Epithelial cell of proximal tubule (primary cell): ENCODE measurements at places on chromosomes 16 and 17.

GRCh38 chr17:46878055-46878454 is 26.7 kb downstream of the WNT9B start:
- DNase-seq: no peak

DNA sequence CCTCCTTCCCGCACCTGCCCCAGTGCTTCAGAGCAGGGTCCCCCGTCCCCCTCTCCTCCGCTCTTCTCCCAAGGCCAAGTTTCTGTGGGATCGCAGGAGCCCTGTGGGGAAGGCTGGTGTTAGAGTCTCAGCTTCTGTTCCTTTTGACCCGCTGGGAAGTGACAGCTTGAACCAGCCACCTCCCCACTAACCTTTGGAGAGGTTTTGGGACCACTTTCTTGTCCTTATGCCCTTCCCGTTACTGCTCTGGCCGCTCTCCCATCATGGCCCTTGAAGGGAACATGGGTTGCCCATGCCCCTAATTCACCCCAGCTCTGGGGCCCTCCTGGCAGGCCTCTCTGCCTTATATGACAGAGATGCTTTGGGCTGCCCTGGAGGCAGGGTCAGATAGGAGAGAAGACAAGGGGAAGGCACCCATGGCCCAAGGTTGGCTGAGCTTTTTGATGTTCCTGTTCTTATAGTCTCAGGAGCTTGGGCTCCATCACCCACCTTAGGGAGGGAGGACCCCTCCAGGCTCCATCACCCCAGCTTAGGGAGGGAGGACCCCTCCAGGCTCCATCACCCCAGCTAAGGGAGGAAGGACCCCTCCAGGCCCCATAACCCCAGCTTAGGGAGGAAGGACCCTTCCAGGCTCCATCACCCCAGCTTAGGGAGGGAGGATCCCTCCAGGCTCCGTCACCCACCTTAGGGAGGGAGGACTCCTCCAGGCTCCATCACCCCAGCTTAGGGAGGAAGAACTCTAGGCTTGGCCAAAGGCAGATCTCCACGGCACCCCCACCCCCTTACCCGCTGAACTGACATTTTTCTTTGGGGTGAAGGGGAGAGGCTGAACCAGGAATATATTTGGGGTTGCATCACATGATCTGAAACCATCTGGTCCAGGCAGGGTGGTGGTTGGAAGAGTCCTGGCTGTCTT is 45.0 kb downstream of the NT5M start:
- DNase-seq: no peak

- peak; percentile 63 for DNase-seq
These were observed 12.9 kb downstream of the TRIM37 start for GRCh38 chr17:59093702-59094231.

- DNase-seq: no peak
These were observed 26.8 kb upstream of the MTMR4 start for GRCh38 chr17:58541249-58541648.

DNA sequence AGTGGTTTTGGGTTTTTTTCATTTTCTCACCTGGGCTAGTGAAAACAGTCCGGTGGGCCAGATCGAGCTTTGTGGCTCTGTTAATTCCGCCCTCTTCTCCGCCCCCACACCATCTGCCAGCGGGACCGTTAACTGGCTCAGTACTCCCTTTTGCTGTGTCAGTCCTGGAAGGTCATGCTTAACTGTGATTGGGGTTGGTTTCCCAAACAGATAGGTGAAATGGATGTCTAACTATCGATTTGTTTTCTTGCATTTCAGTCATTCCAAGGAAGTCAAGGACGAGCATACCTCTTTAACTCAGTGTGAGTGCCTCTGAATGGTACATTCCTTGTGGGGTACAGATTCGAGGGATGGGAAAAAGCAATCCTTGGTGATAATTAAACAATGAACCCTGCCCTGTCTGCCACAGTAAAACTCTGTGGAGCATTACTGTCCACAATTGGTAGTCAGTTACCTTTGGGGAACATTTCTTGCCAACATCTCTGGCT is 56.7 kb downstream of the YPEL2 start:
- no peak for DNase-seq

DNA sequence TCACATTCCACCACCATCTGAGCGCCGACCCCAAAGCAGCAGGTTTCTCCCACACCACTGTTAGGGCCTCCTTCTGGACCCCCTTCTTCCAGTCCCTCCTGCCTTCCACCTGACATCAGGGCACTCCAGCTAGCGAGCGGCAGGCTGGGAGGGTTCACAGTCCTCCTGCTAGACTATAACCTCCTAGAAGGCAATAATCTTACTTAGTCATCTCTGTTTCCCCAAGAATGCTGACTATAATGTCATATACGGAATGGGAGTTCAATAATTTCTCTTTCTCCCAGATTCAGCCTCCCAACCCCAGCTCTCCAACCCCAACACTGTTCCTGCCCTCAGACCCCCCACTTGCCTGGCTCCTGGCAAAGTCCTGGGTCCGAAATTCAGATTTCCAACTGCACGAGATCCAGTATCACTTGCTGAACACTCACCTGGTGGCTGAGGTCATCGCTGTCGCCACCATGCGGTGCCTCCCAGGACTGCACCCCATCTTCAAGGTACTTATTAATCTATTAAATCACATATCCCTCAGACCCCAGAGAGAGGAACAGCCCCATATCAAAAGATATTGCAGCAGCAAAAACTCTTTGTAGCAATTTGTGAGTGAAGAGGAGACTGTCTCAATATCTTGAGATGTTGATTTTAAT is 5.6 kb downstream of the ALOX12 start:
- DNase-seq: no peak

DNA sequence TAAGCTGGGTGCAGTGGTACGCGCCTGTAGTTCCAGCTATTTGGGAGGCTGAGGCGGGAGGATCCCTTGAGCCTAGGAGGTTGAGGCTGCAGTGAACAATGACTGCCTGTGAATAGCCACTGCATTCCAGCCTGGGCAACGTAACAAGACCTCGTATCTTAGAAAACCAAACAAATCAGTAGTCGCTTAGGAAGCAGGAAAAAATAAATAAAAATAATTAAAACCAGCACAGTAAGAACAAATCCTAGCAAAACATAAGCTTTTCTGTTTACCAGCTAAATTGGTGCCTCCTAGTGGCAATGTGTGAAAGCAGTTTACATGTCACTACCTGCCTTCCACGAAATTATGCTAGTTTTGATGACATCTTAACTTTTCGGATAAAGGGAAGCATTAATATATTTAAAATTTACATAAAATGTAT is 1.3 kb downstream of the ARMC5 start:
- no peak for DNase-seq

GRCh38 chr16:19366391-19366790 is 51.3 kb upstream of the TMC5 start:
- DNase-seq: no peak

- no peak for DNase-seq
These were observed 35.0 kb downstream of the ITGB3 start for GRCh38 chr17:47288531-47289116.

- no peak for DNase-seq
These were observed 342.0 kb downstream of the XYLT1 start for GRCh38 chr16:17128791-17129190.

GRCh38 chr17:915538-916201 is 63.9 kb downstream of the NXN start:
- DNase-seq: no peak

- DNase-seq: no peak
These were observed 5.9 kb downstream of the SCARF1 start for GRCh38 chr17:1639549-1640180.

- no peak for DNase-seq
These were observed 201.5 kb downstream of the KCNJ2 start for GRCh38 chr17:70370816-70371215.

- no peak for DNase-seq
These were observed at the start of gene C16orf96 for GRCh38 chr16:4556112-4556511. Gene C16orf96, plus strand, starts transcription at chr16:4556340. Its CDS starts 150 bp downstream, at chr16:4556490.

DNA sequence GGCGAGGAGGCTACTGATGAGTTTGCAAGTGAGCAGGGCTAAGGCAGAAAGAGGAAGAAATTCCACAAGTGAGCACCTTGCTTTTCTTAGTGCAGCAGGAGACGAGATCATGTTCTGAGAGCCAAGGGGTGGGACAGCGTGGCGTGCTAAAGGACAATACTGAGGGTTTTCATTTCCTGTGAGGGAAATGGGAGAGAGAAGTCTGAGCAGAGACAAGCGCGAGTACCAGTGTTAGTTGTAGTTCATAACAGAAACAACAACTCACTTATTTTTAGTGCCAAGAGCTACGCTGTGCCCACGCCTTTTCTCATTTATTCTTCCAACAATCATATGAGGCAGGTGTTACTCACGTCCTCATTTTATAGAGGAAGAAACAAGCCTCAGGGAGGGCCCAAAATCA is 2.3 kb downstream of the SPACA3 start:
- DNase-seq: no peak

GRCh38 chr16:10765772-10766171 is 22.1 kb downstream of the NUBP1 start:
- no peak for DNase-seq

DNA sequence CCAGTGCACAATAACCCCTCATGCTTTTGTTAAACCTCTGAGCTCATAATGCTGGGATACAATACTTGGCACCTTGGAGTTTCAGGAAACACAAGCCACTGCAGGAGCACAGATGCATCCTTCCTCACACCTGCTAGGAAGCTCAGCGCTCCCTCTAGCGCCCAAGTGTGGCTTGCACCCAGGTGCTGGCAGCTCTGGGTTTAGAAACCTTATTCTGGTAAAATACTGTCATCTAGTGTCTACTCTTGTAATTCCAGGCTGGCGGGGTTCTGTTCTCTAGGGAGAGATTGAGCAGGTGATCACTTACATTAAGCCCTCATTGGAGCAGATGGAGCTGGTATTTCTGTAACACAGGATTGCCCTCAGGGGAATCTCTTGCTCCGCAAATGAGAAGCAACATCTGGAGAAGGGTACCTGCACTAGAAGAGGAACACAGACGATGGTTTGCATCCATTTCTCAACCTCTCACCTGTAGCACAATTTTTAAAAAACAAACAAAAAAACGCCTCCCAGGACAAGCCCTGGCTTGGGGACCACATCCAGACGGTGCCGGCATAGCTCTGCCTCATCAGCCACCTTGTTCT is 1.5 kb downstream of the CCL1 start:
- peak; percentile 47 for DNase-seq

DNA sequence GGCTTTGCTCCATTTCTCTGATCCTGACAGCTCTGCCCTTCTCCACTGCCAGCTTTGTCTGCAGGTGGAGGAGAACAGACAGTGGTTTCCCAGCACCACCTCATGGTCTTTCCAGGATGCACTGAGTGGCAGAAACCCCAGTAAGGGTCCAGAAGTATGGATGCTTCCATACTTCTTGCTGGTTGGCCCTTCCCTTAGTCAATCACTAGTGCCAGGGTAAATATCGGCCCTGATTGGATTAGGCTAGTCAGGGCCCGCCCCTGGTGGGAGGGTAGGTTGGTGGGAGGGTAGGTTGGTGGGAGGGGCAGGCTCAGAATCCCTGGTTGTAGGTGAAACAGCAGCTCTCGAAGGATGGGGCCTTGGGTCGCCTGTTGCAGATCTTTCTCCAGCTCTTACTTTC is 10.2 kb downstream of the RNF213 start:
- DNase-seq: no peak

DNA sequence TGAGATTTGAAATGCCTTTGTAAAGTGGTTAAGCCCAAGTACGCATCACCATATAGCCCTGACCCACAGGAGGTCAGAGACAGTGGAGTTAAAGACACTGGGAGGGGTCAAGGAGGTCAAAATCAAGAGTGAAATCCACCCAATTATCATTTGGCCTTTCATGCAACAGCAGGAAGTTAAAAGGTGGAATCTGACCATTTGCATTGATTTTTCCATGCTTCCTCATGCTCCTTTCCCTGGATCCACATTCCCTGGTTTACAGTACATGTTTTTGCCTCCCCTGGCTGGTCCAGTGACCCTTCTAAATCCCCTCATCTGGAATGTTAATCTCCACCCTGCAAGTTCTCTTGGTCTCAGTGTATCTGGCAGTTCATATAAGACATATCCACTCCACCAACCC is 36.6 kb upstream of the TOM1L1 start:
- DNase-seq: no peak

GRCh38 chr17:1156864-1157263 is 22.9 kb downstream of the ABR start:
- no peak for DNase-seq

DNA sequence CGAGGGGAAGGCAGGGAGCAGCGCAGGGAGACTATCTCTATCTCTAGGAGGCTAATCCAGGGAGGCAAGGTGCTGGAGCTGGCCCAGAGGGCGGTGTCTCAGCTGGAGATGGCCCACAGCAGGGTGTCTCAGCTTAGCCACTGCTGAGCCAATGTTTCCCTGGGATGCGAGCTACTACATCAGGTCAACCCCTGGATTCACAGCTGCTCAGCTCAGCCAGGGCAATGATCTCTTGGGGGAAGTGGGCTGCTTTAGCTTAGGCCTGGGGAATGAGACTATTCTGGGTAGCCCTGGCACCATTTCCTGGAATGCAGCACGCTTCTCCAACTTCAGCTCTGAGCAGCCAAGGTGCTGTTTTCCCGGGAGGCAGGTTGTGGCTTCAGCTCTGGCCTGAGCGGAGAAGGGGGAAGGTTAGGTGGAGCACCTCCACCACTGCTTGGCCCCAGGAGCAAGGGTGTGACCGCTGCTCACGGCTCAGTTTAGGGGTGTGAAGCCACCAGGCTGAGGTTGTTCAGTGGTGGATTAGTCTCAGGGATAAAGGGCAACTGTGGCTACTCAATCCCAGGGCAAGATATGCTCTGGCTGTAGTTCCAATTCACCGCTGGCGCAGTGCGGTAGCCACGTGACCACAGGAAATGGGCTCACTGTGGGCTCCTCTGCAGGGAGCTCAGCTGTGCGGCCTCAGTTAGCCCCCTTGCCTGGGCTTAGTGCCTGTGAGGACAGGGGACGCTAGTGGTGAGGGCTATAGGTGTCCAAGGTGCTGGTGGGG is 5.2 kb upstream of the PRSS21 start:
- DNase-seq: no peak

DNA sequence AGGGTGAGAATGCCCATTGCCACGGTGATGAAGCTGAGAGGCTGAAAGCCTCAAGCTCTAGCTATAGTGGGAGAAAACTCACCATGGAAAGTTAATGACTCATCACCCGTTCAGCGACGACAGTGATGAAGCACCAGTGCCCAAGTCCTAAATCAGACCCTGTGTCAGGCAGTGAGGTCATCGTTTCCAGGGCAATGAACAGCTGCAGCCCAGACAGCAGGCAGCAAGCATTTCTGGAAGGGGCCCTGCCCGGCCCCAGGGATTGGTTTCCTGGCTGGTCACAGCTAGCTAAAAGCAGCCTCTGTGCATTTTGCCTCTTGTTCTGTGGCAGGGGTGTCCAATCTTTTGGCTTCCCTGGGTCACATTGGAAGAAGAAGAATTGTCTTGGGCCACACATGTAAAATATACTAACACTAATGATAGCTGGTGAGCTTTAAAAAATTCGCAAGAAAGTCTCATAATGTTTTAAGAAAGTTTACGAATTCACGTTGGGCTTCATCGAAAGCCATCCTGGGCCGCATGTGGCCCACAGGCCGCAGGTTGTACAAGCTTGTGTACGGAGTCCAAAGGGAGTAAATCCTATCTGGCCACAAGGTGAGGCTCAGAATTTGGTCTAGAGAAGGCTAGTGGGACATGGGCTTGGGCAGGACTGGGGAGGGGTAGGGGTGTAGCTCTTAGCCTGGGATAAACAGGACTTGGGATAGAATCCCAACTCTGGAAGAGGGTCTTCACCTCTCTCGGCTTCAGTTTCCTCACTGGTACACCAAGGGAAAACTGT is 40.6 kb downstream of the MIS12 start:
- peak; percentile 74 for DNase-seq

GRCh38 chr17:80220054-80220735 is at the start of the genes SGSH and SLC26A11:
Gene SGSH, minus strand, starts transcription at chr17:80220333. Its CDS starts 20 bp downstream, at chr17:80220313.
Gene SLC26A11, plus strand, starts transcription at chr17:80220427. Its CDS starts 1,134 bp downstream, at chr17:80221561.
- no peak for DNase-seq
